ENCODE measurements at places on chromosomes 1 and 21.
A peak's percentile ranks its signal among the peaks of the same experiment; 100 is the strongest.

- no peak for DNase-seq
Observed at GRCh38 chr1:206577626-206578025, 34.6 kb downstream of the EIF2D start.

GRCh38 chr21:45001134-45002095 is 61.6 kb downstream of the SLX9 start:
- peak; percentile 68 for DNase-seq

GRCh38 chr21:46454634-46455390 is 3.9 kb upstream of the DIP2A start:
- no peak for DNase-seq

- DNase-seq: no peak
Observed at GRCh38 chr1:82606546-82606945, 805.8 kb downstream of the ADGRL2 start.

DNA sequence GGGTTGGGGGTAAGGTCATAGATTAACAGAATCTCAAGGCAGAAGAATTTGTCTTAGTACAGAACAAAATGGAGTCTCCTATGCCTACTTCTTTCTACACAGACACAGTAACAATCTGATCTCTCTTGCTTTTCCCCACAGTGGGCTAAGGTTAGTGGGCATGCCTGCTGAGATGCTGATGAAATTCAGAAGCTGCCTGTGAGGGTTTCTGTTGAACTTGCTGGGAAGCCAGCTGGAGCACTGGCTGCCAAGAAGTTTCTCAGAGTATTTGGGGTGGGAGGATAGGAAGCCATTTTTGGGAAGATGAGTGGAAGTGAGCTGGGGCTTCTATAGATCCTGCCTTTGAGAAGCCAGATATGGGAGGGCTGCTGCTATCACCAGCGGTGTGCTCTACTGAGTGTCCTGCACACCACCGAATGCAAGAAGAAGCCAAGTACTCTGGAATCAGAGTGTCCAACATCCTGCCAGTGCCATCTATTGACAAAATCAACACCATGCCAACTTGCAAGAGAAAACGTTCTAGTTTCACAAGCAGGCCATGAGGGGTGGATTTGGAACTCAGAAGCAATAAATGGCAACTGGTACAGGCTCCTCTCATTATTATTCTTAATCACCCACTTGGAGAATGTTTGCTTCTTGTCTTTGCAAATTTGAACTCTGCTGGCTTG is 102.7 kb downstream of the PTPRU start:
- no peak for DNase-seq

GRCh38 chr1:113647164-113647563 is 112.1 kb downstream of the PHTF1 start:
- DNase-seq: peak; percentile 59

- DNase-seq: peak; percentile 89
Observed at GRCh38 chr1:162905174-162906158, 44.5 kb upstream of the CCDC190 start.

GRCh38 chr1:231541842-231542241 is 13.4 kb downstream of the TSNAX start:
- no peak for DNase-seq

- DNase-seq: no peak
Observed at GRCh38 chr1:40384413-40384762, 10.9 kb downstream of the SMAP2 start.

DNA sequence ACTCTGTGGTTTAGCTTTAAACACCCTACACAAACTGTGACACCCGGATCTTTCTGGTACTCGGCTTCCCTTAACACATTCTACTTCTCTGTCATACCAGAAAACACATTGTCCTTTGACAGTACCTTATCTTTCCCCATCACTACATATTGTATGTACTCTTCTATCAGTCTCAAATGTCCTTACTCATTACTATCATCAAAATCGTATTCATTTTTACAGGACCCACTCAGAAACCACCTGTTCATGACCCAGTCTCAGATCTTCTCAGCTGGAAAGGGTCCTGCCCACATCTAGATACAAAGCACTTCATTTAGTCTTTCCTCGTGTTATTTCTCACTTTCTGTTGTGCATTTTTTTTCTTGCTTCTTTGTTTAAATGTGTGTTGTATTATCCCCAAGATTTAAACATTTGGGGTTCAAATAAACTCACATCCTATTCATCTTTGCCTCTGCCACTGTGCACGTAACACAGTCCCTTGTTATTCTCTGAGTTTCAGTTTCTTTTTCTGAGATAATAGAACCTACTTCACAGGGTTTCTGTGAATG is 27.7 kb downstream of the CD34 start:
- DNase-seq: no peak

- no peak for DNase-seq
Observed at GRCh38 chr1:201418461-201418860, 3.1 kb downstream of the TNNI1 start.

GRCh38 chr1:42430286-42431135 is 25.3 kb downstream of the ZMYND12 start:
- no peak for DNase-seq

- no peak for DNase-seq
Observed at GRCh38 chr1:56533621-56534020, 45.7 kb downstream of the PLPP3 start.

DNA sequence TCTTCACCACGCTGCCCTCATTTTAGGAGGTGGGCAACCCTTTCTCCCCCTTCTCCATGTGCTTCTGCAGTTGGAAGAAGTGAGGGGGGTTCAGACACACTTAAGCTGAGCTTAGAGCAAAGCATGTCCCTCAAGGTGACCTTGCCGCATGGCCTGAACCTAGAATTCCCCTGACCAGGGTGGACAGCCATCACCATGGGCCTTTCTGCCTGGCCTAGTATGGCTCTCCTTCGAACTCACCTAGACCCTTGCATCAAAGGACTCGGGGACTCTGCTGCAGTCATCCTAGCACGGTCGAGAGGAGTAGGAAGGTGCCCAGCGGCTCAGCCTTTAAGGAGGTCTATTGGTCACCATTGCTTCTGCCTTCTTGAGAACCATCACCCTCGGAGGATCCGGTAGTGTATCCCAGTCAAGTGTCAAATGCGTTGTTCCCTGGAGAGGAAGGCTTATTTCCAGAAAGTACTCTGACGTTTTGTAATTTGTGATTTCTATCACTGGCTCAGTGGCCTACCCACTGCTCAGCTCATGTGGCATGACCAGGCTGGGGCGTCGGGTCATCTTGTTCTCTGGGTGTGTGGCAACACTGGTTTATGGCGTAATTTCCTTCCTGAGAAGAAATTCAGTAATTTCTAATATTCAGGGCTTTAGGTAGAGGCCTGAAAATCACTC is at the start of gene KCNE1:
Gene KCNE1 (minus strand): TSS at position 424 of the 669 bp plus-strand sequence. CDS start 62,576 bp downstream, outside the sequence.
- no peak for DNase-seq

- no peak for DNase-seq
Observed at GRCh38 chr1:229364207-229365065, 21.6 kb upstream of the CCSAP start.

- DNase-seq: no peak
Observed at GRCh38 chr1:91098299-91098906, 76.6 kb upstream of the ZNF644 start.

GRCh38 chr1:17558541-17558940 is 19.0 kb downstream of the ARHGEF10L start:
- no peak for DNase-seq

DNA sequence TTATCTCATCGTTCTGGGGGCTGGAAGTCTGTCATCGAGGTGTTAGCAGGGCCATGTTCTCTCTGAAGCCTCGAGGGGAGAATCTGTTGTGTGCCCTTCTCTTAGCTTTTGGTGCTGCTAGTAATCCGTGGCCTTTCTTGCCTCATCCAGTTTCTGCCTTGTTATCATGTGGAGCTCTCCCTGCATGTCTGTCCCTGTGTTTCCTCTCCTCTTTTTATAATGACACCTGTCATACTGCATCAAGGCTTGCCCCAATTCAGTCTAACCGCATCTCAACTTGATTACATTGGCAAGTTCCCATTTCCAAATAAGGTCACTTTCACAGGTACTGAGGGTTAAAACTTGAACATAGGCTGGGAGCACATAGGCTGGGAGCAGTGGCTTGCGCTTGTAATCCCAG is 82.6 kb upstream of the CNIH3 start:
- no peak for DNase-seq

DNA sequence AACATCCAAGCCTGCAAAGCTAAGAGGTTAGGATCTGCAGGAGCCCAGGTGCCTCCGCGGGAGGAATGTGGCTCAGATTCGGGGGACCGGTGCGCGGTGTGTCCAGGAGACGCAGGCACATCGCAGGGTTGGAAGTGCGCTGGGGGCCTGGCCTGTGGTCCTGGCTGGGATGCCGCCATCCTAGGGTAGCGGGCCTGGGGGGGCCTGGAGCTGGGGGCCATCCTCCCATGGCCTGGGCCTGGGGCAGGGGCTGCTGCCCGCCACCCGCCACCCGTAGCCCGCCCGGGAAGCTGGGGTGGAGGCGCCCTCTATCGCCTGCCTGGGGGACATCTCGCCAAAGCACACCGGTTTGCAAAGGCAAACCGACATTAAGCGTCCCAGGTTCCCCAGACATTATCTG is 170.6 kb upstream of the ARHGEF16 start:
- DNase-seq: peak; percentile 16
